ENCODE measurements at places on chromosomes 3 and 15. TPM values are rescaled to one million over a fixed set of nuclear protein-coding genes. Genes with fewer than 3 reads are reported as not detected.

GRCh38 chr3:107911337-107912000, 179.4 kb downstream of the CD47 start:
- no peak overlapping the region for H3K4me3 ChIP-seq
- H3K27me3 ChIP-seq, result no peaks in the 10 kb centered on the region
- no peak for DNase-seq
- no peaks in the 10 kb centered on the region for H3K36me3 ChIP-seq

- H3K27ac ChIP-seq, result no peak overlapping the region
- H3K27me3 ChIP-seq, result no peaks in the 10 kb centered on the region
- H3K4me3 ChIP-seq, result no peak overlapping the region
- no peak for DNase-seq
Observed at GRCh38 chr3:25291481-25291905, 136.6 kb upstream of the RARB start.

DNA sequence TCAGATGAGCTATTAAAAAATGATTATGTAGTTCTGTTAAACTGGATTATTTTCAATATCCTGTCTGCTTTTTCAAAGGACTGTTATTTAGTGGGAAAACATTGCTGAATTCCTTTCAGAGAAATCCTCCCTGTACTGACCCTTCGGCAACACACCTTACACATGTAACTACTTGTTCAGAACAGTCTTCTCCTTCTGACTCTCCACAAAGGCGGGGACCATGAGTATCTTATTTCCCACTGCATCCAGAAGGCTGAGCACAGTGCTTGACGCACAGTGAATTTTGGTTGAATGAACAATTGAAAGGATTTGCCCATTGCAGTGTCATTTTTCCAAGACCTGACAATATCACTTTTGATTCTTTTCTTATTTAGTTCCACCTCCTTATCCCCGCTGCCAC, 23.1 kb upstream of the CFAP161 start:
- H3K4me1 ChIP-seq, result no peaks in the 10 kb centered on the region
- H3K27me3 ChIP-seq, result no peaks in the 10 kb centered on the region
- H3K4me3 ChIP-seq, result no peak overlapping the region
- no peak for DNase-seq

- H3K27ac ChIP-seq, result no peak overlapping the region
- H3K27me3 ChIP-seq, result peaks cover 5% of the 10 kb centered on the region
- H3K4me1 ChIP-seq, result peaks cover 5% of the 10 kb centered on the region
Observed at GRCh38 chr3:197327701-197328100, 29.3 kb upstream of the DLG1 start.

GRCh38 chr15:25900431-25900830, 37.3 kb upstream of the ATP10A start:
- no peaks in the 10 kb centered on the region for H3K36me3 ChIP-seq
- H3K27me3 ChIP-seq, result peaks cover 1% of the 10 kb centered on the region
- no peak overlapping the region for H3K27ac ChIP-seq
- DNase-seq, result no peak
- H3K4me3 ChIP-seq, result no peak overlapping the region

- DNase-seq, result no peak
- H3K4me1 ChIP-seq, result peaks cover 53% of the 10 kb centered on the region
- H3K4me3 ChIP-seq, result no peak overlapping the region
- H3K36me3 ChIP-seq, result no peaks in the 10 kb centered on the region
Observed at GRCh38 chr3:42166214-42166613, 75.1 kb downstream of the TRAK1 start.

DNA sequence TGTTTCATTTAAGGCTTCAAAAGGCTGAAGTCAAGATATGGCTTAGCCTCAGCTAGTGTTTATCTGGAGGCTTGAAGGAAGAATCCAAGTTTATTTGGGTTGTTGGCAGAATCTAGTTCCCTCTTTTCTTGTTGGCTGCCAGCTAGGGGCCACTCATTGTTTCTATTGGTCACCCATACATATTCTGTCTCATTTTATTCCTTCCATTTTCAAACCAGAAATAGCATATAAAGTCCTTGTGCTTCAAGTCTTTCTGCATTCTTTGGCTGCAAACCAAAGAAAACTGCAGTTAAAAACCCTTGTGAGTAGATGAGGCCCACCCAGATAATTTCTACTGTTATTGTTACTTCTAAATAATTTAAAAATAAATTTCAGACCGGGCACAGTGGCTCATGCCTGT, 301.7 kb downstream of the OXSM start:
- no peak overlapping the region for H3K4me3 ChIP-seq
- no peaks in the 10 kb centered on the region for H3K4me1 ChIP-seq
- peaks cover 18% of the 10 kb centered on the region for H3K36me3 ChIP-seq
- H3K27me3 ChIP-seq, result peaks cover 2% of the 10 kb centered on the region
- no peak overlapping the region for H3K27ac ChIP-seq
- no peak for DNase-seq

- H3K27me3 ChIP-seq, result no peaks in the 10 kb centered on the region
- no peak for DNase-seq
- H3K4me3 ChIP-seq, result no peak overlapping the region
- H3K27ac ChIP-seq, result no peak overlapping the region
- H3K36me3 ChIP-seq, result no peaks in the 10 kb centered on the region
Observed at GRCh38 chr3:171201825-171202224, 175.3 kb upstream of the SLC2A2 start.

DNA sequence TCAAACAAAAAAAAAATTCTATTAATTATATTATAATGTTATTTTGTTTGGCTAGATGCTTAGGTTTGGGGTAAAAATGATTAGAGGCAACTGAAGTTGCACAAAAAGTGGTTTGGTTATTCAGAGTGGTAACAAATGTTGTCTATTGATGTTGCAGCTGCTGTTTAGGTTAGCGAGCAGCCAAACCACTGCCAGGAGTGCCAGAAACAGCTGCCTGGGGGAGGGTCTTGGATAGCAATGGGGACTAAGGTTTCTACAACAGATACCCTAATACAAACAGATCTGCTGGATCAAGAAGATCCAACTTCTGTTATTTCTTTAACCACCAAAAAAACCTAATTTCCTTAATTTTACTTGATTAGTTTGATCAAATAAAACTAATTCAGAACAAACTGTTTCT, 26.6 kb downstream of the BTLA start:
- no peak overlapping the region for H3K27ac ChIP-seq
- no peaks in the 10 kb centered on the region for H3K27me3 ChIP-seq
- DNase-seq, result no peak

GRCh38 chr3:160771811-160772459, 15.9 kb downstream of the PPM1L start:
- no peaks in the 10 kb centered on the region for H3K36me3 ChIP-seq
- no peak for DNase-seq
- peaks cover 2% of the 10 kb centered on the region for H3K27me3 ChIP-seq
- no peak overlapping the region for H3K27ac ChIP-seq
- peaks cover 12% of the 10 kb centered on the region for H3K4me1 ChIP-seq

DNA sequence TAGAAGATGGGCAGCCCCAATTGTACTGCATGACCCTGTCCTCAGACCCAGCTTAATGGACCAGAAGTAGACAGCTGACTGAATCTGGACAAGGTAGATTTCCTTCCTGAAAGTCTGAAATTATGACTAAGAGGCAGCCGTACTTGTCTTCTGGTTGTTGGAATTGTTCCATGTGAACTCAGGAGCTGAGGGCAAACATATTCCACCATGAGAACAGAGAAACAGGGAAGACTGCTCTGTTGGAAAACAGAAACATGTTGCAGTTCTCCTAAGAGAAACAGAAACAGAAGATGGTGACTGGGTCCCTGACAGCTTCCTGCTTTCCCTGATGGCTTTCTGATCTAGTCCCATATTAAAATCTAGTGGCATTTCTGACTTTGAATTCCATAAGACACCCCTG, 24.1 kb downstream of the POPDC2 start:
- no peaks in the 10 kb centered on the region for H3K36me3 ChIP-seq
- H3K4me1 ChIP-seq, result peaks cover 12% of the 10 kb centered on the region
- H3K27me3 ChIP-seq, result no peaks in the 10 kb centered on the region
- no peak for DNase-seq

DNA sequence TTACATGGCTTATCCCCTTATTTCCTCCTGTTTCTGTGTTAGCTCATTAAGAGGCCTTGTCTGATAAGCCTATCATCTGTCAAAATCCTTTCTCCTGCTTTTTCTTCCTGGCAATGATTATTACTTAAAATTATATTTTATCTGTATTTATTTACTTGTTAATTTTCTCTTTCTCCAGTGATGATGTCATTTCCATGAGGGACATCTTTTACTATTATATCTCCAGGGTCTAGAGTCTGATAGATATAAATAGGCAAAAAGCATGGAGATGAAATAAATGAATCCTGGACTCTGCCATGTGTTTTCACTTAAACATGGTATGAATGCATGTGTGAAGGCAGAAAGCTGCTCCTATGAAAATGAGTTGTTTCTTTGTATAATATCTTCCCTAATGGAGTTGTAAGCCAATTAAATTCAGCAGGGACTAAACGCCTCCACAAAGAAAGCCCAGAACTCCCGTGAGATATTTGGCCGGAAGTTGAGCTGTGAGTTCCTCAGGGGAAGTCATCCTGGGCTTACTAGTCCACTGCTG, 375.2 kb downstream of the TUSC7 start:
- H3K4me3 ChIP-seq, result no peak overlapping the region
- H3K27ac ChIP-seq, result no peak overlapping the region
- H3K27me3 ChIP-seq, result no peaks in the 10 kb centered on the region
- no peak for DNase-seq
- no peaks in the 10 kb centered on the region for H3K36me3 ChIP-seq

The ESYT3 gene
- not detected for total RNA-seq

The RAD51 gene
- 5.0 TPM for total RNA-seq

The GOLGA8Q gene
- not detected for total RNA-seq

The CNTN4 gene
- total RNA-seq, result 23.0 TPM

The UBE2E2 gene
- total RNA-seq, result 40.6 TPM

The SLC15A2 gene
- total RNA-seq, result 0.64 TPM

The CHRFAM7A gene
- total RNA-seq, result 3.9 TPM

The IGF2BP2 gene
- total RNA-seq, result 118 TPM

The CLDN1 gene
- total RNA-seq, result not detected

The GUCA1C gene
- total RNA-seq, result not detected

The LHFPL4 gene
- total RNA-seq, result 23.4 TPM

The PRICKLE2 gene
- 18.9 TPM for total RNA-seq

Data from glutamatergic neuron (in vitro differentiated cells).